NCI-H1105 (cell line): ENCODE measurements at places on chromosomes 1 and 21.

- peak; percentile 47 for DNase-seq
Observed at GRCh38 chr1:67264152-67264551, 43.5 kb upstream of the IL12RB2 start.

GRCh38 chr1:89965193-89965768 lies 29.6 kb upstream of the ZNF326 start:
- peak; percentile 68 for DNase-seq

- DNase-seq: no peak
Observed at GRCh38 chr1:110151175-110151669, 928 bp downstream of the SLC6A17 start.

- DNase-seq: peak; percentile 82
Observed at GRCh38 chr1:39639305-39640130, at the start of gene HEYL. TSS of gene HEYL (minus strand) at chr1:39639643. CDS start at chr1:39639625, 18 bp downstream.

DNA sequence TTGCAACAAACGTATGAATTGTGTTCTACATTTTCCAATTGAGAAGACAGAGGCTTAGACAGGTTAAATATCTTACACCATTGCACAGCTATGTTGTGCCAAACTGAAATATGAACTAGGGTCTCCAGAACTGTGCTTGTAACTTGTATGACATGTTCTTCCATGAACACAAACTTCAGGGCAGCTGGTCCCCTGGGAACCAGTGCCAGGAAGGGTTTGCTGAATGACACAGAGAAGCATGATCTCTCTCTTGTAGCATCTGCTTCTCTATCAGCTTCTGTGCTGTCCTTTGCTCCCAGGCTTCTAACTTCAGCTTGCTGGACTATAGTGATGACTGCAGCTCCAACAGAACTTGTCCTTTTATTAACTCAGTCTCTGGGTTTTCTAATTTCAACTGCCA lies 385.5 kb downstream of the SIPA1L2 start:
- DNase-seq: no peak

GRCh38 chr1:247204177-247204647 lies 32.4 kb upstream of the ZNF124 start:
- DNase-seq: no peak

GRCh38 chr1:27150641-27151040 lies 4.3 kb downstream of the SLC9A1 start:
- no peak for DNase-seq

DNA sequence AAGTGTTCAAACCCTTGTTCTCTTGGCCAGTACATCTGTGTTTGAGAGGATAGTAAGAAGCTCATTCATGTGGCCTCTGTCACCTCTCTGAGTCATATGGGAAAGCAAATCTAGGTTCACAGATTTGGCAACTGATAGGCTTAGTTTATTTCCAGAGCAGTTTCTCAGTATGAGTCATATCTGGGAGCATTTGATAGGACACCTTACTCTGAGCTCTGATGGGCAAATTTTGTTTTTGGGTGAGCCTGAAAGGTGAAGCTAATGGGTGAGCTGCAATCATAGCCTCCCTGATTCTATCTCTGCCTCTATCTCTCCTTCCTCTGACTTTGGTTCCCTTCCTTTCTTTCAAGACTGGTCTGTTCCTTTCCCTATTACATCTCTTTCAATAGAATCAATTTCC lies 134.4 kb downstream of the S1PR1 start:
- DNase-seq: no peak

- DNase-seq: no peak
Observed at GRCh38 chr1:193031431-193031830, 27.7 kb downstream of the UCHL5 start.

- DNase-seq: no peak
Observed at GRCh38 chr1:90591970-90592356, 125.1 kb downstream of the BARHL2 start.

DNA sequence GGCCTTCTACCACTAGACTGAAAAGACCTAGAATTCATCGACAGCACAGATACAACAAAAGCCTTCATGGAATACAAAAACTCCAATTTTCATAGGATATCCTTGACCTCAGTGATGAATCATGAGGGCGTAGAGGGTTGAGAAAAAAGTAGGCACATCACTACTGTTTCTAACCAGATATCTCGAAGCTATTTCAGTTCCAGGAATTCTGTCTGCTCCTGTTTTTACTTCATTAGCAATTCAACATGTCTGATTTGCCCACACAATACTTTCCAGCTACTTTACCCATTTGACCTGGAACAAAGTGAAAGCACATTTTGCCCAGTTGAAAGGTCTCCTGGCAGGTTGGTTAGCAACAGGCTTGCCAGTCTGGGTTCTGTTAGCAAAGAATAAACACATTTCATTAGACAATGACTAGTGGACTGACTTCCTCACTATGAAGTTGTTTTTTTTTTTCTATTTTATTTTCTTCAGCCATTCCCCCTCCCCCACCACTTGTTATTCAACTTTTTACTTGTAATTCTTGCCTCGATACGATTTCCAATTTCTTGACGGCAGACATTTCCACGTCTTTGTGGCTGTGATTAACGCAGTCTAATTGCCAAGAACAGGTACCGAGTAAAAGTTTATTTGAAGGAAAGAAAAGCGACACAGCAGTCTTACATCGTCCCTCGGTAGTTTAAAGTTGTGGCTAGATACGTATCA lies 4.0 kb upstream of the ZBTB18 start:
- DNase-seq: no peak

GRCh38 chr1:226915672-226915995 lies 24.5 kb upstream of the COQ8A start:
- no peak for DNase-seq

GRCh38 chr1:58162952-58163550 lies 383.5 kb downstream of the OMA1 start:
- peak; percentile 2 for DNase-seq

DNA sequence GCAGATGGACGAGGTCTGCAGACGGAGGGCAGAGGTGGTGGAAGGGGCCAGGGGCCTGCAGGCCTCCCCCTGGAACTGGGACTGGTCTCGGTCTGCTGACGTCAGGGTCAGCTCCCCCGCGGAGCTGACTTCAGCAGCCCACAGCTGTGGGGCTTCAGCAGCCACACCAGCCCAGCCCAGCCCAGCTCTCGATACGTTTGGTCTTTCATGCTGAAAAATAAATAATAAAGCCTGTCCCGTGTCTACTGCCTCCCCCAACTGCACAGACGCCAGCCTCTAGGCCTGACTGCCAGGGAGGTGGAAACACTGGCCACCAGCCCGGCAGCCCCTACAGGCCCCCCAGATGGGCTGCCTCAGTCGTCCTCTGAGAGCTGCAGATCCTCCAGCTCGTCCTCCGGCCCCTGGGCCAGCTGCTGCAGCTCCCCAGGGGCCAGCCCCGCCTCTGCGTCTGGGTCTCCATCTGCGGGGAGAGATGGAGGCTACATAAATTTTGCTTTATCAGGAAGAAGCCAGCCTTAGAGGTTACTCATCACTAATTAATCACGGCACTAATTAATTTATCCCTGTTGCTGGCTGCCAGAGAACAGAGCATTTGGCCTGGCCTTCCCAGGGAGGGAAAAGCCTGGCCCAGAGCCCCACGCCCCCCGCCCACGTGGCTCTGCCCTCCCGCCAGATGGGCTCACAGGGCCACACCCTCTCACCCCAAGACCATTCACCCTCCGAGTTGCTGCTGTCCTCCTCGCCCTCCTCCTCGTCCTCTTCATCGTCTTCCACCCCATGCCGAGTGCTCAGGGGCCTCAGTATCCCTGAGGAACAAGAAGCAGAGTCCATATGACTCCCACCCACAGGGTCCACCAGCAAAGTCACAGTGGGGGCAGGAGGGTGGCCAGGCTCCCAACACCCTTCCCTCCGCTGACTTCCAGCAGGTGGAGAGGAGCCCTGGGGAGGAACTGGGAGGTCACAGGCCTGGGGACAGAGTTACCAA lies 14.4 kb downstream of the NOC2L start:
- no peak for DNase-seq

DNA sequence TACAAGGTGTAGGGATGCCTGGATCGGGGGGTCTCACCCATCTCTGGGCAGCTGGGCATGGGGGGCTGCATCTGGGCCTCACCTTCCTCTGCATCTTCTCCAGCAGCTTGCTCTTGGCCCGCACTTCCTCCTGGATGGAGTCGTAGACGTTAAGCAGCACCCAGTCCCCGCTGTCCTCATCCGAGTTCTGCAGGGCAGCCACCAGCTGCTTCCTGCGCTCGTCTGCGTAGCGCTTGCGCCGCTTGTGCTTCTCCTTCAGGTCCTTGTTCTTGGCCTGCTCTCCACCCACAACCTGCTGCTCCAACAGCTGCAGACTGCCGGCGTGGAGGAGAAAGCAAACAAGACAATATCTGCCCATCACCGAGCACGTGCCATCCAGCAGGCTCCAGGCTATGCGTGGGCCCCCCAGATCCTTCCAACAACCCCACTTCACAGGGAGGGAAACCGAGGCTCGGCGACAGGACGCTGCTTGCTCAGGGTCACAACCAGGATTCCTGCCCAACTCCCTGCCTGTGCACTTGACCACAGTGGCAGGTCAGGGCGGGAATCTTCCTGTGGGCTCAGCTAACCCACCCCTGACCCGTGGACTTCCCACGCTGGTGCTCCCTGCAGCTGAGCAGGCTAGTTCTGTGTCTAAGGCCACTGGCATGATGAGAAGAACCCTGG lies 21.5 kb upstream of the DDOST start:
- no peak for DNase-seq

DNA sequence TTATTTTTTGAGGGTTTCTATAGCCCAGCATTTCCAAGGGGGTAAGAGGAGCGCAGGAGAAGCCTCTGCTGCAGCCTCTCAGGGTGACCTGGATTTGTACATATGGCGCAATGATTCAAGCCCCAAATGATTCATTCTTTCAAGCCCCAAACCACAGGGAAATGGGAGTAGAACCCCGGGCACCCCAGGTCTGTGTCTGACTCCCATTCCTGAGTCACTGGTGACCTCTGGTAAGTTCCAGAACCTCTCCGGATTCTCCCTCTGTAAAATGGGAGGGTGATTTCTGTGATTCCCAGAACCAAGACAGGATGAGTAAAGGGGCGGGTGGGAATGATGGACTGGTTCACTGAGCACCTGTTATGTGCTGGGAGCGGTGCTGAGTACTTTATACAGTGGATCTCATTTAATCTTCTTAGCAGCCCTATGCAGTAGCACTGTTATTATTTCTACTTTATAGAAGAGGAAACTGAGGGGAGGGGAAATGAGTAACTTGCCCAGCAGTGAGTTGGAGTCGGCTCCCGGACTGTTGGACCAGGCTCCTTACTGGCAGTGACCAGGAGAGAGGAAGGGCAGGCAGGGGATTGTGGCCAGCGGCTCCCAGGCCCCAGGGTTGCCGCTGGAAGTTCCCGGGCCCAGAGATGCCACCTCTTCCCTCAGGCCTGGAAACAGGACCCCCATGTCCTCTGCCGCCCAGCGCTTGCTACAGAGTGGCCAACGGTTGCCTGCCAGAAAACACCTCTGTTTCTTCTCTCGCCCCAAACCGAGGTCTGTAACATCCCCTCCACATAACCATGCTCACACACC lies 20.3 kb upstream of the SLC26A9 start:
- DNase-seq: no peak

GRCh38 chr1:218384581-218384993 lies 39.5 kb downstream of the TGFB2 start:
- no peak for DNase-seq

GRCh38 chr1:48701445-48701844 lies 75.2 kb downstream of the BEND5 start:
- no peak for DNase-seq

DNA sequence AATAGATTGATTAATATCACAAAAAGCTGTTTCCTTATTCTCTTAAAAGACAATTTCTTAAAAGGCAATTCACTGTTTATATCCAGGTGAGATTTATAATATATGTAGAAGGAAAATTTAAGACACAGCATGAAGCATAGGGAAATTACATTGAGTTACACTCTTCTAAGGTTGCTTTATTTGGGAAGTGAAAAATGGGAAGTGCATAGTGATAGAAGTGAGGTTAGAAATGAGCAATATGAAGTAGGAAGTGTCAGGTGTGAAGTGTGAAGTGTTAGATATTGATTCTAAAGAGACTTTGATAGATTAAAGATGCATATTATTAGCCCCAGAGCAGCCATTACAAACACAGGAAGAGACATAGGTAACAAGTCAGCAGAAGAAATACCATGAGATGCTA lies 40.3 kb downstream of the FH start:
- no peak for DNase-seq

GRCh38 chr1:114318961-114319360 lies 165.3 kb upstream of the SYT6 start:
- no peak for DNase-seq

GRCh38 chr1:25167269-25168192 lies 64.8 kb downstream of the SYF2 start:
- no peak for DNase-seq

- peak; percentile 51 for DNase-seq
Observed at GRCh38 chr21:14120091-14120734, 90.5 kb downstream of the LIPI start.

DNA sequence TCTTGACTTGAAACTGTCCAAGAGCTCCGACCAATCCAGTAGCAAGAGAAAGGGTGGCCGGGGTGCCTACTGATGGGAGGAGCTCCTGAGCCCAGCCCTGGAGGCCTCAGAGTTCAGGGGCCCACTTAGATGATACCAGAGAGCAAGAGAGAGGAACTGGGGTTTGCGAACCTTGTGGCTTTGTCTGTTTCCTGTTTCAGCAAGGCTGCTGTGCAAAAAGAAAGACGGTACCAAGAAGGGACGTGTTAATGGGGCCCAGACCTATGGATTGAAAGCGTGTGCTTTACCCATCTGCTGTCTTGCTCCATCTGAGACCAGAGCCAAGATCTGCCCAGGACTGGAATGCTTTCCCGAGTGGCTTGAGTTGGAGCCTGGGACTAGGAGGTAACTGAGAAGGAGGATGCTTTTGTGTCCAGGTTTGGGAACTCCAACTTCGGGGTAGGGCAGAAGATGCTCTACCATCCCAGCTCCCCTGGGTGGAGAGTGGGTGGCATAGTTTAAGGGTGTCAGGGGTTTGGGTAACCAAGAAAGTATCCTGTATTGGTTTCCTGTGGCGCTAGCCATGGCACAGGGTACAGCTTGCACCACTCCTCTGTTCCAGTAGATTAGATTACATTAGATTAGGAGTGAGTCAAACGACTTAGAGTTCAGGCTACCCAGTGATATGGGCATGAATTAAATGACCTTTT lies at the start of gene TRAF3IP3:
TSS of gene TRAF3IP3 (plus strand) at position 128 of the 689 bp plus-strand sequence. CDS start 3,987 bp downstream, outside the sequence.
- no peak for DNase-seq
